AML-193 (cell line): ENCODE measurements at places on chromosomes 16 and 17.
A peak's percentile ranks its signal among the peaks of the same experiment; 100 is the strongest.

GRCh38 chr16:56303066-56303715 is 111.9 kb downstream of the GNAO1 start:
- DNase-seq, result no peak

DNA sequence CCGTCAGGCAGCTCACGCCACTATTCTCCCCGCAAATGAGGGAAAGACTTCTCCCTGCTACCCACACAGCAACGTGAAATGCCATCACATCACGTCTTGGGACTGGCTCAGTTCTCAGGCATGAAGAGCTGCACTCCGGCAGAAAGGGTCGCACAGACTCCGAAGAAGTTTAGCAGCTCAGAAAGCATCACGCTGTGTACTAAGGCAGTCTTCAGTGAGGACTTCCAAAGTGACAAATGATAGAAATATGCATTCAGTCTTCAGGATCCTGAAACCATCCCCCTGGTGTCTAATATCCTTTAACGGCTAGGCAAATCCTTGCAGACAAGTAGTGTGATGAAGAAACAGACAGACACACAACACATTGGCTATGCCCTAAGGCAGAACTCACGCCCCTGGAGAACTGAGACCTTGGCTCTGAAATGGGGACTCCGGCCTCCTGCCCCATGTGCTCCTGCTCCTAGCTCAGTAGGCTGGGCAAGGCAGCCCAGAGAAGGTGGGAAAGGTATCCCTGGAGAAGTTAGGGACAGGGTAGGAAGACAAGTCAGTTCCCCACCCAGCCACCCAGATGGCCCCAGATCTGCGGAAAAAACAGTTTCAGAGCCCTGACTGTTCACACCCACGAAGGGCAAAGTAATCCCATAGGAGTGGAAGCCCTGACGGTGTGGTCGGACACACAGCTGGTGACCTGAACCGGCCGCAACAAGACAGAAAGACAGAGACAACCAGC is 1.6 kb downstream of the XYLT1 start:
- no peak for DNase-seq

- DNase-seq, result no peak
Observed at GRCh38 chr17:29114141-29114540, 66.1 kb downstream of the MYO18A start.

- DNase-seq, result no peak
Observed at GRCh38 chr17:72382971-72383722, 262.3 kb downstream of the SOX9 start.

- DNase-seq, result peak; percentile 77
Observed at GRCh38 chr16:68244903-68245853, at the start of gene PLA2G15. Gene PLA2G15 (plus strand): TSS chr16:68245373. CDS start chr16:68245427, 54 bp downstream.

DNA sequence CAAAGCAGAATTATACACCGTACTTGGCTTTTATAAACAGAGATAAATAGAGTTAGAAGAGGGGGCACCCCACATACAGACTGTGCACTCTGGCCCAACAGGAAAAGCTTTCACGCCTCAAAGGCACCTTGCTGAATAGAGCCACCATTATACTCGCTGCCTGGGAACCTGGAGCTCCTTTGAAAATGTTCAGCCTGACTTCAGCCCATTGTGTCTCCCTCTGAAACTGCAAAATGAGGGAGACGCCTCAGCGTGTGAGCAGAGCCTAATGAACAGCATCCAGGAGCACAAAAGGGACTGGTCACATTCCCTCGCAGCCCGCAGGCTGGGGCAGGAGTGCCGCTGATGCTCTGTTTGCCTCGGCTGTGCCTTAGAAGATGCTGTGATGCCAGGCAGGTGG is 46.3 kb downstream of the ABCC12 start:
- no peak for DNase-seq

- no peak for DNase-seq
Observed at GRCh38 chr16:61671161-61671560, 365.1 kb downstream of the CDH8 start.

DNA sequence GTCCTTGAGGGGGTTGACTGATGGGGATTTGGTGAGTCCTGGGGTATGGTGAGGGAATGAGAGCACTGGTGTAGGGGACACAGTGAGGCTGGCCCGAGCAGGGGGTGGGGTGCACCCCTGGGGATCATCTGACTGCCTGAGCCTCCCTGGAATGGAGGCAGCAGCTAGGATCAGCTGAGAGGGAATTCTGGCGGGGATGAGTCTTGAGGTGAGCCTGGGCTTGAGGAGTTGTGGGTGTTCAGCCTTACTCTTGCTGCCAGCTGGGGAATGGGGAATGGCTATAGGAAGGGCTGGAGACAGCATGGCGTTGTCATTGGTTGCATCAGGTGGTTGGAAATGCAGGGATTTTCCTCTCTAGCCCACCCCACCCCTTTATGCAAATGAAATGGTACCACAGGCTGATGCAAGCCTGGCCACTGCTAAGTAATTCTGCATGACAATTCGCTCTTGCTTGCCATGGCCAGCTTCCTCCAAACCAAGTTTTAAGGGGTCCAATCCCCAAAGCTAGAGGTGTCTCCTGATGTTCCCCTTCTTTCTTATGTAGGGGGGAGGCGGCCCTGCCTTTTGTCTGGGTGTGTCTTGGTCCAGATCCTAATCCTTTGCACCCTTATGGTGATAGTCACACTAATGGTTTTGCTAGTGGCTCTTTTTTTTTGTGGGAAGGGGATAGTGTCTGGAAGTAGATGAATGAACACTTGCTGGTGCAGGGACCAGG is 7.5 kb downstream of the NFE2L1 start:
- DNase-seq, result no peak

- DNase-seq, result no peak
Observed at GRCh38 chr16:57763285-57764005, 27.9 kb downstream of the KATNB1 start.

- DNase-seq, result no peak
Observed at GRCh38 chr16:3190949-3191353, 2.9 kb downstream of the OR1F1 start.

DNA sequence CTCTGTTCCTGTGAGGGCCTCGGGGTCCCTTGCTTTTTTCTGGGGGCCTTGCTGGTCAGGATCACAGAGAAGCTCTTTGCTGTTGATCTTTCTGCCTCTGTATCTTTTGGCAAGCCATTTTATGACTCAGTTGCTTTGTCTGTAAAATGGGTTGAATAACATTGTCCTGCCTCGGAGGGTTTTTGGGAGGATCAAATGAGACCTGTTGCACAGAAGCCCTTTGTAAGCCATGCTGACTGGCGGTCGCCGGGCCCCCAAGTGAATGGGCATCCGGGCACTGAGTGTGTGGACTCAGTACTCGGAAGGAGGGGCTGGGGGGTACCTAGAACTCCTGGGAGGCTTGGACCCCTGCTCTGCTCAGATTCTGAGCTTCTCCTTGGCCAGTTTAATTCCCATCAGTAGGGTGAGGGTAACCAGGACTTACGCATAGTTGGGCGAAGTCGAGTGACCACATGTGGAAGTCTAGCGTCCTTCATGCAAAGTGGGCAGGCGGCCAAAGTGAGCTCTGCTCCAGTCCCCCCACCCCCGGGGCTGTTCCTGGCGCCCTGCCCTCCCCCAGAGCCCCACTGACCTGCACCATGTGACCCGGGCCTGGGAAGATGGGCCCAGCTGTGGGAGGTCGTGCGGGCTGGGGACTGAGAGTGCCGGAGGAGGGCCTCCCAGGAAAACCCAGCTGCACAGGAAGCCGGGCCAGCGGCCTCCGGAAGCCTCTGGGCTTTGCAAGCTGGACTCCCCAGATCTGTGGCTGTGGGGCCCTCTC is 284.0 kb downstream of the SEC14L1 start:
- no peak for DNase-seq

DNA sequence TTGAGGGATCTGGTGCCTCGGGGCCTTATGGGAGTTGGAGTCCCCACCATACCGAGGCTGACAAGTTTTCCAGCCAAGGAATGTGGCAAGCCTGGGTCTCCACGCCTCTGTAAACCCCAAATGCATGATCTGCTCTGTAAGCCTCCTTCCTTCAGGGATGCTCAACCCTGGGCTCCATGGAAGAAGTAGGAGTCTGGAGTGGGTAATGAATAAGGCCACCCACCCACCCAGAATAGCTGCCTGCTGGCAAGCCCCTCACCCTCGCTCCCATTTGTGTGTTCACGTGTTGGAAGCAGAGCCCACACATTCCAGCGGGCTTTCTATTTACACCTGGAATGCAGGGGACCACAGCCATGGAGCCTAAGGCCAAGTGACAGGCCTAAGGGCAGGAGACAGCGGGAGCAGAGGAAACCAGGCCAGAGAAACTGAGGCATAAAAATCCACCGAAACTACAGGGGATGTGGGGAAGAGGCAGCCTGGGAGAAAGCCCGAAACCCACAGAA is 4.4 kb downstream of the DLG4 start:
- DNase-seq, result no peak

DNA sequence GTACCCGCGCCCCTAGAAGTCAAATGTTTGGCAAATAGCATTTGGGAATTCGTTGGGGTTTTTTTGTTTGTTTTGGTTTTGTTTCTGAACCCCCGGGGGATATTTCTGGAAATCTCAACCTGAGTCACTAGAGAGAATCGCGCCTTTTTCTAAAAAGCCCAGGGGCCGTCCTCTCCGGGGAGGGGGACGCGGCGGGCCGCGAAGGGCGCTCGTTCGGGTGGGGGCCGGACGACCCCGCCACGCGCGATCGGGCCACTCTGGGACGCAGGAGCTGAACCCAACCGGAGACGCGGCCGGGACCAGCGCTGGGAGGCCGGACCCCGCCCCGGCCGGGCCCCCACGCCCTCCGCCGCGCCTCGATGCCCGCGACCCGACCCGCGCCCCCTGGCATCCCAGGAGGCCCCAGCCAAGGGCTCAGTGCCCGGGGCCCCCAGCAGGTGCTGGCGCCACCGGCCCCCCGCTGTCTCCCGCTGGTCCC is 302 bp downstream of the LITAF start:
- DNase-seq, result no peak

GRCh38 chr16:4131621-4132020 is 15.4 kb upstream of the ADCY9 start:
- DNase-seq, result no peak

GRCh38 chr17:44829523-44830358 is at the start of gene GJC1:
Gene GJC1 (minus strand): TSS chr17:44830287. CDS start chr17:44805817, 24,470 bp downstream.
- DNase-seq, result no peak

DNA sequence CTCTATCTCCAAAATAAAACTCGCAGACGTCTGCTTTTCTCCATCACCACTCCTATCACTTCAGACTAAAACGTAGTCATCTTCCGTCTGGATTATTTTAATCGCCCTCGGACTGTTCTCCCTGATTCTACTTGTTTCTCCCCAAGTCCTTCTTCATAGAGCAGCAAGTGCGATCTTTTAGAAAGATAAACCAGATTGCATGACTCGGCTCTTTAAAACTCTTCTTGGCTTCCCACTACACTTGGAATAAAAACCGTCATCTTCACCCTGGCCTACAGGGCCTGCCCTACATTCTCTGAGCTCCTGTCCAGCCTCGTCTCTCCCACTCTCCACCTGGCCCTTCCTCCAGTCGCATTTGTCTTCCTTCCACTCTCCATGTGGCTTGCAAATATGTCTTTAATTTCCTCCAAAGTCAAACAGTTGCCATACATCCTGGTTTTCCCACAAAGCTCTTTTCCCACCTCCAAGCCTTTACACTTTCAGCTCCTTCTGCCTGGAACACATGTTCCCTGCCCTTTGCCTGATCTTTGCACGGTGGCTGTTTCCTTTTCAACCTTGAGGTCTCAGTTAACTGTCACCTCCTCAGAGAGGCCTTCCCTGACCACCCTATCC is 70.5 kb upstream of the DHX40 start:
- no peak for DNase-seq

- no peak for DNase-seq
Observed at GRCh38 chr16:78619811-78620210, 520.4 kb downstream of the WWOX start.

GRCh38 chr17:40341808-40342503 is 22.6 kb downstream of the GJD3 start:
- no peak for DNase-seq

- DNase-seq, result no peak
Observed at GRCh38 chr16:72228014-72228413, 56.1 kb upstream of the PMFBP1 start.

DNA sequence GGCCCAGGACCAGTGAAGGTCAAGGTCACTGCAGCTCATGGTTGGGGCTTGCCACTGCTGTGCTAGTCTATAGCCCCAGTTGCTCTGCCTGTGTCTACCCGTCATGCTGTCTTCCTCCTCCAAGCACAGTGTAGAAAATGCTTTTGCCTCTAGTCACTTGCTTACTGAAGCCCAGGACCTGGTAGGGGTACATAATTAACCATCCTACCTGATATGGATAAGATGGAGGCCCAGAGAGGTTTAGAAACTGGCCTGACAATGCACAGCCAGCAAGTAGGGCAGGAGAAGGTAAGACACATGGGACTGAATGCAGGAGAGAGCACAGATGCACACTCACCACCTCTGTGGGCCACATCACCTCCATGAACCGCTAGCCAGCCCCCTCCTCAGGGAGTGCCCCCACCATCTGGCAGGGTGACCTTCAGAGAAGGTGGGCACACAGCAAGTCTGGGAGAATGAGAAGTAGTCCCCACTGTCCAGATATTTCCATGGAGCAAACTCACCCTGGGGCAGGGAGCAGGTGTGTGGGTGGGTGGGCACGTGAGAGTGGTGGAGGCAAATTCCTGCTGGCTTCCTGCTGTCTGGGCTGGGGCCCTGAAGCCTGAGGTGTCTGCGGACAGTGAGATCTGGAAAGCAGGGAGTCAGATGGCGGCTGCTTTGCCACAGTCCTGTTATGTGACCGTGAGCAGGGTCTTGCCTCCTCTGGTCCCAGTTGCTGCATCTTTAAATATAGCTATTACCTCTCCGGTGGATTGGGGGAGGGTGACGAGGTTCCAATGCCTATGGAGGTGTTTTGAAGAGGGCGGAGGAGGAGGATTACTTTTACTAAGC is 1.0 kb downstream of the CX3CL1 start:
- DNase-seq, result no peak

DNA sequence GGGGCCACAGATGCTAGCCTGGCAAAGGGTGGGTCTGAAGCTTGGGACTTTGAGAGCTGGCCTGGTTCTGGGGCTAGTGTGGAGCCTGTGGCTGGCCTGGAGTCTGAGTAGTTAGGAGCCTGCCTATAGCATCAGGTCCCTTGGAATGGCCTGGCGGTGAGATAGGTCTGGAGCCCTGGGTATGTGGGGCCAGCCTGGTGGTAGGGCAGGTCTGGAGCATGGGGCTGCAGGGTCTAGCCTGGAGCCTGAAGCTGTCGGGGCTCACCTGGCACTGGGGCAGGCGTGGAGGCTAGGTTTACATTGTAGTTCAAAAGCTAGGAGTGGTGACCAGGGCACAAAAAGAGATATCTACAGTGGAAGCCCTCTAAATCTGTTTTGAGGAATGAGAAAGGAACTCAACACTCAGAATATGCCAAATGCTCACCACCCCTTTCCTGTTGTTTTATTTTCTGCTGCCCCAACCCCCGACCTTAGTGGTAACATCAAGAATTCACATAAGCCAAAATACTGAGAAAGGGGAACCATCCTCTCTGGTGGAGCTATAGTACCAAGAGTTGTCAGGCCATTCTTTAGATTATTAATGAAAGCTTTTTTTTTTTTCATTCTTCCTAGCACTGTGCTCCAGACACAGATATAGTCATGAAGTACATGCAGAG is 100.3 kb downstream of the TANC2 start:
- DNase-seq, result peak; percentile 23

- DNase-seq, result no peak
Observed at GRCh38 chr17:33904476-33904875, 350.6 kb upstream of the CCL2 start.

DNA sequence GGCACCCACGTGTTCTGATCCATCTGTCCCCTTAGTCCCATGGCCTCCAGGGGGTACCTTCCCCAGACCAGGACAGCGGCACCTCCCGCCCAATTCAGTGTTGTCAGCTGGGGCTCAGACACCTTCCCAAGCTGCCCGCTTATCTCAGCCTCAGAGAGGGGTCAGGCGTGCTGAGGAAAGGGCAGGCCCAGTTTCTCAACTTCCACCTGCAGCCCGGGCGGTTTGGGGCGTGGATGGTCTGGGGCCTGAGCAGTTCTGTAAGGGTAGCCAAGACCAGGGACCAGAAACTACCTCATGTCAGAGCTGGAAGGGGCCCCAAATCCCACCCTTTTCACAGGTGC is 5.1 kb downstream of the PLCD3 start:
- no peak for DNase-seq
